ENCODE measurements at places on chromosomes 12 and 14.

DNA sequence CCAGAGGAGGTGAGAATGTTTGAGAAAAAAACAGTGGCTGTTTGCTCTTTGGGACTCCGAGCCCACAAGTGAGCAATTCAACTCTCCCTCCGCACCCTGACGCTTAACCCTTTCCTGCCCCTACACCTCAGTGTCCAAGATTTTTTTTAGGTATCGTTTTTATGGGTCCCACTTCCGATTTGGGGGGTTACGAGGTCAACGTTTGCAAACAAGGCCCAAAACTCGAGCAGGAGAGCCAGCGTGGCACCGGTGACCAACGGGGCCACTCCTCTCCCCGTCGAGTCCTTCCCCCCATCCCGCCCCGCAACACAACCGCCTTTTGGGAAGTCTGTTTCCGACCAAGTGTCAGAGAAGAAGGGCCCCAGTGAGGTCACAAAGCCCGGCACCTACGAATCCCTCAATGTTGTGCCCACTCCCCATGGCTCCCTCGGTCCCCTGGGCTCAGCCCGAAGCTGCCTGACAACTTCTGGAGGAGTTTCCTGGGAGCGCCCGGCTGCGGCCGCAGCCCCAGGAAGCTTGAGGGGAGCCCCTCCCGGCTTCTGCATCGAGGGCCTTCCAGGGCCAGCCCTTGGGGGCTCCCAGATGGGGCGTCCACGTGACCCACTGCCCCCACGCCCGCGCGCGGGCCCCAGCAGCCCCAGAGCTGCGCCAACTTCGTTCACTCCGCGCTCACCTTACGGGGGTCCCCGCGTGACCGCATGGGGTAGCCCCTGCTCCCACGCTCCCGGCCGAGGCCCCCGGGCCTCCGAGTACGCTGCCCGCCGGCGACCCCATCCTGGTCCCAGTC, 1.2 kb downstream of the CDK2AP1 start:
- peak; percentile 54 for DNase-seq

DNA sequence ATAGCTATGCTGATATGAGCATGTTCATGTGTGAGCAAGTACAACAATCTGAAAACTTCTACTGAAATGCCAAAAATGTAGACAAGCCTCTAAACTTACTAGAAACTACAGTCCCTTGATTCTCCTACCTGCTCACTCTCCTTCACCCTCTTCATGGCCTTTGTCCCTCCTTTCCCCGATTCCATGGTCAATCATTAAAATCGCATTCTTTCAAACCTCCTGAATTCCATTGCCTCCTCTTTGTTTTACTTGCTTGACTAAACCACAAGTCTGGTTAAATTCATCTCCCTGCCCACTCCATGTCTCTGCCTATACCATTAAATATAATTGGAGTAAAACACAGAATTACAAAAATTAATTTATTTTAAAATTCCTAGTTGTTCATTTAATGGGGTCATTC, 33.0 kb upstream of the SSTR1 start:
- no peak for DNase-seq

DNA sequence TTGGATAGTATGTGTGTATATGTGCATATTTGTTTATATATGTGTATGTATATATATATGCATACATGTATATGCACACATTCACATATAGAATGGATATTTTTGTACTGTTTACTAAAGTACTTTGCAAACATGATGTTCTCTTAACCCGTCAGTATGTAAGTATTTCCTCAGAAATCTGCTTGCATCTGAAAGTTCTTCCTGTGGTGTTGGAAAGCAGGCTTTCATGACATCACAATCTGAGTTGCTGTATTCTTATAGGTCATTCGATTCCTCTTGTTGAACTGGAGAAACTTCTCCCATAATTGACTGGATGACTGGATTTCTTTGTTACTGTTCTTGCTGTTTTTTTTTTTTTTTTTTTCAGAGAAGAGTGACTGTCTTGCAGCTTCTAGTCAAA, 29.1 kb downstream of the GABARAPL1 start:
- DNase-seq: no peak

GRCh38 chr14:105532735-105533141, 6.4 kb downstream of the TMEM121 start:
- DNase-seq: no peak

DNA sequence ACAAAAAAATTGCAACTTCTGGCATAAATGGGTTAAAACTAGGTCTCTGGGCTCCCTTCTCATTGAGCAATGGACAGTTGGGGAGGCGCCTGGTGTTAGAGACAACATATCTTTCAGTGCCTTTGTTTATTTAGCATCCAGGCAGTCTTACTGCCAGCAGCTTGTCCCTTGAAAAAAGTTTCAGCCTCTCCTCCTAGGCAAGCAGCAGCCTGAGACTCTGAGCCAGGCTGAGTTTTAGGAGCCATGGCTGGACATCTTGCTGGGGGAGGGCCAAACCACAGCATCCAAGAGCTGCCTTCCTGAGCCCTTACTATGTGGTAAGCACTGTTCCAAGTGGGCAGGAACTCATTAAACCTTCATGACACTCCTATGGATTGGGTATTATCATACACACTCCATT, 10.1 kb upstream of the JDP2 start:
- peak; percentile 62 for DNase-seq

All from fibroblast of skin of right quadriceps (primary cell).